Left renal pelvis (tissue), 4 donors: ENCODE measurements at places on chromosomes 6 and 20. TPM values are rescaled to one million over a fixed set of nuclear protein-coding genes. Genes with fewer than 3 reads are reported as not detected.

CTAGE9 gene
- 0.37 TPM for polyA plus RNA-seq

DNAH8 gene
- polyA plus RNA-seq, result 0.42 TPM

CGA gene
- polyA plus RNA-seq, result 2.6 TPM

VGLL2 gene
- not detected for polyA plus RNA-seq

BCLAF1 gene
- 223 TPM for polyA plus RNA-seq

IL17A gene
- not detected for polyA plus RNA-seq

SPEF1 gene
- not detected for polyA plus RNA-seq

PRR18 gene
- polyA plus RNA-seq, result 0.12 TPM
